ENCODE measurements at places on chromosomes 7 and 10.

DNA sequence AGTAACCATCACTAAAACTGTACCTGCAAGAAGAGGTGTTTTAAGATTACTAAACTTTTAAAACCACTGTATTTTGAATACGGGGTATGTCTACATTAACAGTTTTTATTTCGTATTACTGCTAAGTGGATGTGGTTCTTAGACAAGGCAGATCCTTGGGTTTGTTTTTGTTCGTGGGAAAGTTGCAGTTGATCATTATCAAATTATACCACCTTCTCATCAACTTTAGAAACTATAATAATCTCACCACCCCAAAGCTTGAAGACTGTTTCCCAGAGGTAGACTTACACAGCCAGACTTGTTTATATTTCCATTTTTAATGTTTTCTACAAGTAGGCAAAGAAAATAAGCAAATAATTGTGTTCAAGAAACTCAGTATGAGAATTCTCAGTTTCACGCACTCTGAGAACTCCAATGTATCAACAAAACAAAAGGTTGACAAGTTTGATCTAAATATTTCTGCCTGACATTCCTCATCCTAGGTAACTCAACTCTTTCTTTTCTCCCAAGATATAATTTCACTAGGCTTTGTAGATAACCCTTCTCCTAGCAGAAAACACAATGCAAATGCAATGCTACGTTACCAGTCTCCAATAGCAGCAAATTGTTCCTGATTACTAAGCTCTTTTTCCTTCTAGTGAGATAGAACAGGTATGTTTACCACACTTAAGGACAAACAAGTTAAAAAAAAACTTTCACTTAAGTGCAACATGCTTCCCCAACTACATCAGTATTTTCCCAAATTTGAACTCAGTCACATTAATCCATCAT, 36.0 kb downstream of the IGF2BP3 start:
- DNase-seq: no peak

- DNase-seq: no peak
These were observed 48.0 kb upstream of the DAGLB start for GRCh38 chr7:6495597-6496262.

DNA sequence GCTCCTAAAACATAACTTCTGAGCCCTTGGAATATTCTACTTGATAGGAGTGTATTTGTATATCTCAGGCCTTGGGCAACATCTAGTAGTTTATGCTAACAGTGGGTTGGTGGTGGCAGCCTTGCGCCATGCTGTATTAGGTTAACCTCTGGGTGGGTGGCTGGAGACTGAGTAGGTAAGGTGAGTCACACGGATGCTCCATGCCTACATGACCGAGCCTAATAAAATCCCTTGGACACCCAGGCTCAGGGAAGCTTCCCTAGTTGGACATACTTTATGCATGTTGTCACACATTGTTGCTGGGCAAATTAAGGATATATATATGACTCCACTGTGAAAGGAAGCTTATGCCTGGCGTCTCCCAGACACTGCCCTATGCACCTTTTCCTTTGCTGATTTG, 6.0 kb upstream of the DAGLB start:
- DNase-seq: no peak

- no peak for DNase-seq
These were observed 80.8 kb downstream of the PAX2 start for GRCh38 chr10:100826031-100826651.

GRCh38 chr10:43420369-43421200, 11.6 kb upstream of the HNRNPF start:
- DNase-seq: peak; percentile 60

DNA sequence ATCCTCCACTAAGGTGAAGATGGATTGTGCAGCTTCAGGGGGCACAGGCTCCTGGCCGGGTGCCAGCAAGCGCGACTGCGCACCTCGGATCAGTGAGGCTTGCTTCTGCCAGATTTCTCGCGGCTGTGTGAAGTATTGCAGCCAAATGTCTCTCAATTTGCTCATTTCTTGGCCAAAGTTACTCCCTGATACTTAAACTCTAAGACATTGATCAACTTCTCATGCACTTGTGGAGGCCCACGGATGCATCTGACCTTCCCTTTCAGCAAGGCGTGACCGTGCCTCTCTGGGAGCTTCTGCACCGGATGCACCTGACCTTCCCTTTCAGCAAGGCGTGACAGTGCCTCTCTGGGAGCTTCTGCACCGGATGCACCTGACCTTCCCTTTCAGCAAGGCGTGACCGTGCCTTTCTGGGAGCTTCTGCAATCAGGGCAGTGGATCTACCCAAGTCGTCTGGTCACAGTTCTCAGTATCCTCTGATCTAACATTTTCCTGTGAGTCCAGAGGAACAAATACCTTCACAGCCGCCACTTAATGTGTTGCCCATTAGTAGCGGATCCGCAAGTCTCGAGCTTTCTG, 248.3 kb downstream of the ADARB2 start:
- no peak for DNase-seq

DNA sequence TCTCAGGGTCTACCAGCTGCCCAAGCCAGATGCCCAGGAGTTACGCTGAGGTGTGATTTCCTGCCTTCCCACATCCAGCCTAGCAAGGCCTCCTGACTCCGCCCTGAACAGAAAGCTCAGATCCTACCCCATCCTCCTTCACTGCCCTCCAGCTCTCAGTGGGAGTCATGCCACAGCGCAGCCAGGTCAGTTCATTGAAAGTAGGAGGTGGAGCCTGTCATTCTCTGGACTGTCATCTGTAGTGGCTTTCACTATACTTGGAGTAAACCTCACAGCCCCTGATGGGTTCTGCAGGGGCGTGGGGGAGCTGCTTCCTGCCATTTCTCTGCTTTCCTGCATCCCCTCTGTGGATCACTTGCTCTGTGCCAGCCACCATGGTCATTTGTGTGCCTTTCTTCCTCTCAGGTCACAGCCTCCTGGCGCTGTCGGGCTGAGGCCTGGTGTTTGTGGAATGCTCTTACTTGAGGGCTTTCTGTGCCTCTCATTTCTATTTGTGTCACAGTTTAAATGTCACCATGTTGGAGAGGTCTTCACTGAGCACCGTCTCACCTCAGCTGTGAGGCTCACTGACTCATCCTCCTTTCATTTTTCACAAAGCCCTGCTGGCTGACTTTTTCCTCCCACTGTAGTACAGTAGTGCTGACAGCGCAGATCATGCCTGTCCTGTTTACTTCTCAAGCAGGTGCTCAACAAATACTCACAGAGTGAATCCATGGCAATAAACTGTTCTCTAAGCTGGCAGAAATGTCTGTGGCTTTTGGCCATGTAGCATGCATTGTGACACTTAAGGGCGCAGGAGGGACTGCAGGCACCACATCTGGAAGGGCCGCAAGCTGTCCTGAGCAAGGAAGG, 61.0 kb upstream of the TMEM248 start:
- DNase-seq: no peak

DNA sequence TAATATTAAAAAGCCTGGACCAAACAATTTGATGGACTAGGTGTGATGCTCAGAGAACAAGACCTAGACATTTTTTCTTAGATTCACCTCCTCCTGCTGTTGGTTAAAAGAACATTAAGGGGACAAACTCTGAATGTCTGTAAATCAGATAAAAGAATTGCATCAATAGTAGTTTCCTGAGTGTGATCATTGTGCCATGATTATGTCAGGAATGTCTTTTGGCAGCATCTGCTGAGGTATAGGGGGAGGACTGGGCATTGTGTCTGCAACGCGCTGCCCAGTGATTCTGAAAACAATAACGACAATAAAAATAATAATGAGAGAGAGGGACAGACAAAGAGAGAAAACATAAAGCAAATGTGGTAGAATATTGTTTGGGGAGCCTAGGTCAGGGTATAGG, 6.9 kb downstream of the C7orf57 start:
- no peak for DNase-seq

DNA sequence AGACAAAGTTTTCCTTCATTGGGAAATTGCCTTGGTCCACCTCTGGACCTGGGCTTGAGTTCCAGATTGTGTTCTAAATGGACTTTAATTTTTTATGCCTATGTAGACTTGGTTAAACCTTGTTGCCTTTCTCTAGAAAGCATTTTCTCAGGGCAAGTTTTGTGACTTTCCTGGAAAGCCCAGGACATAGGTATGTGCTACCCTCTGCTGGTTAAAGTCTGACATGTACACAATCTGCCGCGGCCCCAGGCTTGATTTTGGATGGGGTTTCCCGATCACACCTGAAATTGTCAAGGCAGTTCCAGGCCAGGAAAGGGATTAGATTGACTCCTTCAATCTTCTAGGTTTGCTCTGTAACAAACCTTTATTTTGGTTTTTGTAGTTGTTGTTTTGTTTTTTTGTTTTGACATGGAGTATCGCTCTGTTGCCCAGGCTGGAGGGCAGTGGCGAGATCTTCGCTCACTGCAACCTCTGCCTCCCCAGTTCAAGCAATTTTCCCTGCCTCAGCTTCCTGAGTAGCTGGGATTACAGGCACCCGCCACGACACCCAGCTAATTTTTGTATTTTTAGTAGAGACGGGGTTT, 14.1 kb upstream of the AKR1B10 start:
- DNase-seq: peak; percentile 37

DNA sequence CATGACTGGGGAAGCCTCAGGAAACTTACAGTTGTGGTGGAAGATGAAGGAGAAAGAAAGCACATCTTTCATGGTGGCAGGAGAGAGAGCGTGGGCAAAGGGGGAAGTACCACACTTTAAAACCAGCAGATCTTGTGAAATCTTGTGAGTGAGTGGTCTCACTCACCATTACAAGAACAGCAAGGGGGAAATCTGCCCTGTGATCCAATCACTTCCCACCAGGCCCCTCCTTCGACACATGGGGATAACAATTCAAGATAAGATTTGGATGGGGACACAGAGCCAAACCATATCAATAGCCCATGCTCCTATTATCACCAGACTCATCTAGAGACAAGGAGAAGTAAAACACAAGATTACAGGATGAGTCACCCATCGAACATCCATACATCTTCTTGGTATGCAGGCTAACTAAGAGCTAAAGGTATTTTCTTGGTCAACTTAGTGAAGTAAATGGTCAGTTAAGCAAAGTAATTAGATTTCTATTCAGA, 55.3 kb upstream of the YAE1 start:
- DNase-seq: no peak

DNA sequence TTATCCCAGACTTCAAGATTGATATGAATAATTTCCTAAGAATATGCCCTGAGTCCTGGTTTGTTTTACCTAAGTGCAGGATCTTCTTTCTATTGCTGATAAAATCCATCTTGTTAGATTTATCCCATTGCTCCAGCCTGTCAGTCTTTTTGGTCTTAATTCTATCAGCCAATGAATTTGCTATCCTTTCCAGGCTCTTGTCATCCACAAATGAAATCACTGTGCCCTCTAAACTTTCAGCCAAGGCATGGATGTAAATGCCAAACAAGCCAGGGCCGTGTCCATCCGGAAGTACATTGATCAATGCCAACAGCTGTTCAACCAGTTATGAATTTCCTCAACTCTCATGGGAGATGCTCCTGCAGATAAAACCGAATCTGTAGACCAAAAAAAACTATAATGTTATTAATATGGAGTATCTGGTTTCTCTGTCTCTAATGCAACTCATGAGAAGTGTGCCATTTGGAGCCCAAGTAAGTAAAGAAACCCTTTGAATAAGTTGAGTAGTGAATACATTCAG, 40.0 kb downstream of the NPY start:
- no peak for DNase-seq

GRCh38 chr7:25951414-25952260, 200.4 kb upstream of the NFE2L3 start:
- DNase-seq: no peak

DNA sequence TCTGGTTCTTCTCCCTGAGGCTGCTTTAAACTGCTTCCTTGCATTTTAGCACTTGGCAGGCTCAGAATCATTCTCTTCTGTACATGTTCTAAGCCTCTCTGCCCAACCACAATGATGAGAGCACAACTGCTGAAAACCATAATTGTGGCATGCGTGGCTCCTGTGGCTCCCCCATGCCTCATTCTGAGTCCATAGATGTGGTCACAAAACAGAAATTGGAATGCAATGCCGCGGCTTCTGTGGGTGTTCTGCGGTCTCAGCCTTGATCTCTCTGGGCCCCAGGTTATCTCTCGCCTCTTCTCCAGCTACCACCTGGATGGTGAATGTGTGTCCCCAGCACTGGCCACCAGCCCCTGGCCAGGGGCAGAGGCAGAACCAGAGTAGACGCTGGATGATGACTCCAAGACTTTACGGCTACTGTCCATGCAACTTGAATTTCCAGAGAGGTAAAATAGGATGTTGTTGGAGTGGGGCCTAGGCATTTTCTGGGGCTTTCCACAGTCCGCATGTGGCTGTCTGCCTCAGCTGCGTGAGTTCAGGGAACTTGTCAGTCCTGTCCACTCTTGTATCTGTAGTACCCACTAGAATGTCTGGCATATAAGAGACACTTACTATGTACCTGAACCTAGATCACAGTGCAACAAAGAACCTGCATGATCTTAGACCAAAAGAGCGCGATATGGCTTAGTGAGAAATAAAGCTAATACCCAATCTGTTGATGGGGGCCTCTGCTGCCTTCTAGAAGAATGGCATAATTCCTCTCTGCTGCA, 52.4 kb upstream of the ADRB1 start:
- DNase-seq: no peak

DNA sequence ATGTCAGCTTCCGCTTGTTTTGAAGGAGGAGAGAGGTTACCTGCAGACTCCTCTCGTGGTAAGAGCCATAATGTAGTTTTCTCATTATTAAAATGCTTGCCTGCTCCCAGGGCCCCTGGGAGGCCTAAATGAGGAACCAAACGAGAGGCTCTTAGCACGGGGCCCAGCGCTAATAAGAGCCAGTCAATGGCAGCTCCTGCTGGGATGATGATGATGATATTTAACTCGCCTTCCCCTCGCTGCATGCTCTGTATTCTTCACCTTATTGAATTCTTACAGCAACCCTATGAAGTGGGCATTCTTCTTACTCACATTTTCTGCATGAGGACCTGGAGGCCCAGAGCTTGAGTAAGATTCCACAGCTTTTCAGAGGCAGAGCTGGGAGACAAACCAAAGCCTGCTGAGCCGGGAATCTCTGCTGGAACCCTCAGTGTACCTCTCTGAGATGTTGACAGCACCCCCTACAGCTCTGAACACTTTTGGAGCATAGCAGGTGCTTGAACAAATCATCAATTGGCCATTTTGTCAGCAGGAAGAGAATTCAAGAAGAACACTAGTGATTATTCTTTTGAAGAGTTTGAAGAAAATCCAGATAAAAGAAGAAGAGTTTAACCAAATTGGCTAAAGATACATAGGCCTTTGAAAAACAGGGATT, 93.1 kb upstream of the HABP2 start:
- peak; percentile 7 for DNase-seq

Measured in NCI-H2081 (cell line).